NCI-H1105 (cell line): ENCODE measurements at places on chromosomes 7 and 10.

- no peak for DNase-seq
These were observed 5.3 kb downstream of the COL1A2 start for GRCh38 chr7:94400022-94400421.

GRCh38 chr7:13072014-13072413, 384.6 kb downstream of the ARL4A start:
- peak; percentile 10 for DNase-seq

- peak; percentile 33 for DNase-seq
These were observed 30.5 kb downstream of the TACC2 start for GRCh38 chr10:122019414-122019975.

GRCh38 chr10:57791546-57791945, 476.1 kb downstream of the IPMK start:
- DNase-seq: no peak
